ENCODE measurements at places on chromosomes 12 and 14.

DNA sequence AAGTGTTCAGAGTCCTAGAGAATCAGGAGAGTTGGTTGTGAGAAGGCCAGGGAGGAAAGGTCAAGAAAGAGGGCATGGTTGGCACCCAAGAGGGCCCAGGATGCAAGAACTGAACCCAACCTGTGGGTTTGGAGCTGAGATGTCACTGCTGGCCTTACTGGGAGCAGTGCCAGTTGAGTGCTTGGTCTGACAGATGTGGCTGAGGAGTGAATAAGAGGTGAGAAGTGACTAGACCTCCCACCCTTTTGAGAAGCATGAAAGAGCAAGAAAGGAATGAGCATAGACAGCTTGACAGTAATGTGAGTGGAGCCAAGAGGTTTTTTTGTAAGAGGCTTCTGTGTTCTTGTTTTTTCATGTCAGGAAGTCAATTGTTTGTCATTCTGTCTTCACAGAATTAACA is 95.3 kb downstream of the FGD4 start:
- no peak for DNase-seq

GRCh38 chr12:70154087-70154638 is 89.1 kb upstream of the CNOT2 start:
- DNase-seq = no peak

- DNase-seq = peak; percentile 67
Measured at GRCh38 chr14:89430391-89431236, 13.6 kb upstream of the FOXN3 start.

DNA sequence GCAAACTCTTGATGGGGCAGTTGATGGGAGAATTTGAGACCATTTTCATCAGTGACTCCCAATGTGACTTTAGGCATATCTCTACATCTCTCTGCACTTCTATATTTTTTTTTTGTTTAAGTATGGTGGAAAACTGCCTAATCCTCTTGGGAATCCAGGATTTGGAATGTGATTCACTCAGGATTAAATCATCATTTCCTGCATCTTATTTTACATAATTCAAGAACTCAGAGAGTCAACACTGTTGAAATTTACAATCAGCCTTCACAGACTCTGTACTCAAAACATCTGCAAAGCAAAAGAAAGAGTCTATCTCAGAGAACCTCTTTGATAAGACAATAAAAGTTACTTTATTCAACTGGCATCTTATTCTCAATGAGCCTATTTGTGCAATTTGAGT is 260.7 kb upstream of the NOS1 start:
- no peak for DNase-seq

DNA sequence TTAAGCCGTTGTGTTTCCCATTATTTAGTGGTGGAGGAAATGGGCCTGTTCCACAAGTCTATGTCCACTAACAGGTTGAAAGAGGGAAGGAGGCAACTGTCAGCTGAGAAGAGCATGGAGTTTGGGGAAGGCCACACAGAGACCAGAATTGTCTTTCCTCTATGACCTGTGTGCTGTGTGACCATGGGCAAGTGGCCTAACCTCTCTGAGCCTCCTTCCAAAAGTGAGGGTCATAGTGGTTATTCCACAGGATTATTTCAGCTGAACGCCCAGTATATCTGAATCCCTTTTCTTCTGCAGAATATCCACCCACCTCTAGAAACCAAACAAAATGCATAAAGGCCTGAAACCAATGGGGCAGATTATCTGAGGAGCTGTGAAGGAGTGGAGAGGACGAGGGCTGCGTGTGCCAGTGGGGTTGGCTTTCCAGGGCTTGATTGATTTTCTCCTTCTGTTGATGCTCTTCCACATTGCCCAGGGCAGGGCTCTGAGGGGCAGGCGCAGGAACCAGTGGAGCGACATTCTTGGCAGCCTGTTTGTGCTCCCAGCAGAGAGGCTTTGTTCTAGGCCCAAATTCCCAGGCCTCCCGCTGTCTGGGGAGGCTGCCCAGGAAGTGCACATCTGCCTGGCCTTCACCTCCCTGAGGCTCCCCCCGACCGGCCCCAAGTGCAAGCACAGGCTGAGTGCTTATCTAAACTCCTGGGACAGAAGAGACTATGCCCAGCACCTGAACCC is 452.7 kb downstream of the BCL11B start:
- DNase-seq = no peak

DNA sequence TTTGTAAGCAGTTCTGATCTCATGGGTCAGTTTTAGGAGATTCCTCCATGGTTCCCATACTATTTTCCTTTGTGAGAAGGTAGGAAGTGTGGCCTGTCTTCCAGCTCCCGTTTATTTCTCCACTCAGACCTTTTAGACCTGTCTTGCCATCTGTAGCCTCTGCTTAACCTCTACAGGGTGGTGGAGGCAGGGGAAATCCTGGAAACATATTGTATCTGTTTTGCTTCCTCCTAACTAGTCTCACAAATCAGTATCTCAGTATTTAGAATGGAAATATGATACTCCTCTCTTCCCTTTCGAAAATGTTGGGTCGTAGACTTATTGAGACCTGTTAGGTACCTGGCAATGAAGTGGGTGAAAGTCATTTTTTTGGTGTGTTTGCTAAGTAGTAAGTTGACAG is 399.4 kb upstream of the RGS6 start:
- DNase-seq = no peak

GRCh38 chr12:42360747-42361403 is 34.9 kb downstream of the PPHLN1 start:
- no peak for DNase-seq

- no peak for DNase-seq
Measured at GRCh38 chr12:117658226-117658625, 296.8 kb upstream of the NOS1 start.

- no peak for DNase-seq
Measured at GRCh38 chr14:54001189-54001878, 44.7 kb upstream of the BMP4 start.

DNA sequence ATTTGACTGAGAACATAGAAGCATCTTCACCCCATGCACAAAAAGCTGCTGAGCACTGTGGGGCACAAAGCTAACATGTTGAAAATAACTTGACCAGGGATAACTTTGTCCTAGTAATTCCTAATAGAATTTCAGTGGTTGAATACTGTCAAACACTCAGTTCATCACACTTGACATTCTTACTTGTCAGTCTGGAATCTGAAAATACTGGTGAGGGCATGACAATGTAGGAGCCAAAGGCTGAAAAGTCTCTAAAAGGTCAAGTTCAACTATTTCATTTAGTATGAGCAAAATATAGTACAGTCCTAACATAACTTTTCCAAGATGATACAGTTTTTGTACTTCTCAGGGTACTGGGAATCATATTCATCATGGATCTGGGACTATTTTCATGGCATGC is 504.4 kb upstream of the LMO3 start:
- DNase-seq = no peak

DNA sequence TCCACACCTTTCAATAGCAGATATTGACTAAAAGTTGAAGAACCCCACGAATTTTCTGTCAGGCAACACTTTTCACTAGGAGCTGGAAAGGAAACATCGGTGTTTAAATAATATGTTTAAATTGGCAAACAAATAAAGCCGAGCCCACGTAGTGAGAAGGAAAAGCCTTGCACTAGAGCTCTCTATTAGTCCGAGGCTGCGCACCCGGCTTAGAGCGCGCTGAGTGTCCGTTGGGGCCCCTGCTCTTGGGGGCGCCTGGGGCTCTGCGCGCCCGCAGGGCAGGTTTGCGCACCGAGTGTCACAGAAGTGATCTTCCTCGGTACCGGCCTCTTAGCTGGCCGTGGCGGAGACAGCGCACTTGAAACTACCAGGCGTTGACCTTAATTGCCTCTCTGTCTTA is 6.4 kb downstream of the TTC6 start:
- no peak for DNase-seq

DNA sequence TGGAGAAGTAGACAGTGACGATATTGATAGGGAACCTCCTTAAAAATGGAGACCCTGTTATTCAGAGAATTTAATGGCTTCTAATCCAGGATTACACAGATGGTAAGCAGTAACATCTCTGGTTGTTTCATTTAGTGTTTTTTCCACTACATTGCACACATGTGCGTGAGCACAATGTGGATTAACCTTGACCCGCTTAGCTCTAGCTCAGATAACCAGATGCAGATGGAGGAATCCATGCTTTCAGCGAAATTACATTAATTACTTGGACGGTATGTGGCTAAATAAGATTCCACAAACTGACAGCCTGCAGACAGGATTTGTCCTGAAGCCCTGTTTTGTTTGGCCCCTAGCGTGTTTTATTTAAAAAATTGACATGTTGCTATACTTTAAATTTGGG is 378.4 kb downstream of the CCDC91 start:
- DNase-seq = no peak

GRCh38 chr12:117363056-117363662 is 1.7 kb upstream of the NOS1 start:
- DNase-seq = no peak

DNA sequence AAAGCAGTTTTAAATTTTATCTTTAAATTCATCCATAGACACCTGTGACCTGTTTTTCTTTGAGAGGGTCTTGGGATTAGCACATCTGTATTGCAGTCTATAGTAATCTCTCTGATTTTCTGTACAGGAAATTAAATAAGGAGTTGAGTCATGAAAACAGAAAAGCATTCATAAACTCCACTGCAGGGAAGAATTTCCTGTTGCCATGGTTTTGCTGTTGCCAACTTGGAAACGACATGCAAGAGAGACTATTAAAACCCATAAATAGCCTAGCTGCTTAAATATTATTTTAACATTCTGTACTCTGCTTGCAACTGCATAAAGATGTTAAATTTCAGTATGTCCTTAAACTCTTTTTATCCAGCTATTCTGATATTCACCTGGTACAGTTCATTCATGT is 281.0 kb upstream of the RGS6 start:
- no peak for DNase-seq

GRCh38 chr14:103190741-103191140 is 67.5 kb downstream of the TNFAIP2 start:
- no peak for DNase-seq

DNA sequence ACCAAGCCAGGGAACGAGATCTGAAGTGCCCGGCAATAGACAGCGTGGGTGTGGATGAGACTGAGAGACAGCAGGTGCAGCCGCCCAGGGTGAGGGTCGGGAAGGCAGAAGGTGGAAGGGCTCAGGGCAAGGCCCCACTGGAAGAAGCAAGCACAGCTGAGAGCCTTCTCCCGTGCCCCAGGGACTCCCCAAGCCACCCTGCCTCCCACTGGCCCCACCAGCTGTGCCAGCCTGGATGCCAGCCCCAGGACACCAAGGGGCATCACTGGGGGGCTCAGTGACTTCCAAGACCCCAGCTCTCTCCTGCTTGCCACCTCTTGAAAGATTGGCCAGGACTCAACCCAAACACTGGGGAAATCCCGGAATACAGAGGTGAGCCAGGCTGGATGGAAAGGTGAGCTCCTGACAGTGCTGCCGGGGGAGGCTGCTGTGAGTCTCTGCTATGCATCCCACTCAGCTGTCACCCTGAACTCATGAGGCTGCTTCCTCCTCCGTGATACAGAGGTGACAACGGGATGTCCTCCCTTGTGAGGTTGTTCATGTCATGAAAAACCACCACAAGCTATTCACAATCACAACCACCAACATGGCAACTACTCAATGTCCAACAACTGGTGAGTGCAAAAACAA is 13.8 kb downstream of the TESC start:
- DNase-seq = no peak

DNA sequence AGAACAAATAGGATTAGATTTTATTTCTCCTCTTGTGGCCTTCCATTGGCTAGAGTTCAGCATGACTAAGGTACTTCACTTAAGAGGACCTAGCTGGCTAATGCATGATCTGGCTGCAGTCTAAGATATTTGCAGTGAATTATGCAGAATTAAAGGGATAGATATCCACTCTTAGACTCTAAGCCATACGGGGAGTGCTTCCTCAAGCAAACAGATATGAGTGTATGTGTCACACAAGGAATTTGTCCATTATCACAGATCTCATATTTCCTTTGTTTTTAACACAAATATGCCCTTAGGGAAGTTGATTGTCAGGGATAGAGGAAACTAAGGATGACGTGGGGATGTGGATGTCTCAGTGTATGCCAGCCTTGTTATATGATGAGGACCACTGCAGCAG is 88.1 kb upstream of the DHRS4 start:
- DNase-seq = no peak

GRCh38 chr12:105214148-105214547 is 21.8 kb downstream of the APPL2 start:
- DNase-seq = no peak
